ENCODE measurements at places on chromosomes 6 and 20.
A peak's percentile ranks its signal among the peaks of the same experiment; 100 is the strongest.

DNA sequence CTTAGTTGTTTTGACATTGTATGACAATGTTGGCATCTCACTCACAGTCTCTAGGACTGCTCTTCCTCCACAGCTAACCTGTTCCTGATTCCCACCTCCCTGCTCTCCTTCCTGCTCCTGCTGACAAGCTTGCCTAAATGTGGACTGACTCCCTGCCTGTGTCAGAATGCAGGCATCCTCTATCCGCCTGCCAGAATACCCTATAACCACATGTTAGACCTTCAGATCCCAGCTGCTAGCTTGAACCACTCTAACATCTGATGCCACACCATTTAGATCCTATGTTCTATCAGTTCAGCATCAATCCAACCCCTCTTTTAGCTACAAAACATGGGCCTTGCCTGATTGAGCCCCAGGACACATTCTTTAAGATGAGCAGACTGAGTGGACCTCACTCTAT lies 12.2 kb downstream of the FILIP1 start:
- DNase-seq = no peak

DNA sequence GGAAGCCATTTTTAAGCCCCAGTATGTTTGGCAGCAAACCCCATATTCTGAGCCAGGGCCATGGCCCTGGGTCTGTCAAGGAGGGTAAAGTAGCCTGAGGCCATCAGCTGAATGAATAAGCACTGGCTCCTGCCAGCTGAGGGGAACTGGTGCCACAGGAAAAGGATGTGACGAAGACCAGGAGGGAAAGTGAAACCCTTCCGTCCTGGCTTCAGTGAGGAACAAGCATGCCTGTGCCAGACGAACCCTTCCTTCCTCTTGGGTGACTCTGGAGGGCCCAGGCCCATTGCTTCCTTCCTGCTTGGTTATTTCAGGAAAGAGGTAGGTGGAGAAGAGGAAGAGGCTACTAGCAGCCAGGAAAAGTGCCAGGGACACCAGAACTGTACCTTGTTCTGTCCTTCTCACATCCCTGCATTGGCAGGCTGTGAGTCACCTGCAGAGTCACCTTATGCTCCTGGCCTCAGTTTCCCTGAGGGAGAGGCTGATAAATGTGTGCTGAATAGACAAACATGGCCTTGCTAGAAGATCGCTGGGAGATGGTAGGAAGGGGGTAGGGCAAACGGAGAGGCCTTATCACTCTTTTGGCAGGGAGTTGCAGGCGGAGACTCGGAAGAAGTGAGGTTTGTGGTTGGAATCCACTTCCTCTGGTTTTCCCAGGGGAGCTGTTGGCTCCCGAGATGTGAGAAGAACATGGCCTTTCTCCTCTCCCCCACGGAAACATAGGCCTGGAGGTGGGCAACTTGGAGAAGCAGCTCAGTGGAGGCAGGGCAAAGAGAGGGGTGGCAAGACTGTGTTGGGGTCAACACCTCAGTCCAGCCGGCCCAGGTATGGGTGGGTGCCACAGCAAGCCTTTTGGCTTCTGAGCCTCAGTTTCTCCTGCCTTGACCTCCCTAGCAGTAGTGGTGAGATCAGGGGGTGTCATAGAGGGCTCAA lies 37.4 kb downstream of the COX4I2 start:
- peak; percentile 22 for DNase-seq

GRCh38 chr20:20207291-20207690 lies 155.0 kb downstream of the CFAP61 start:
- DNase-seq = no peak

DNA sequence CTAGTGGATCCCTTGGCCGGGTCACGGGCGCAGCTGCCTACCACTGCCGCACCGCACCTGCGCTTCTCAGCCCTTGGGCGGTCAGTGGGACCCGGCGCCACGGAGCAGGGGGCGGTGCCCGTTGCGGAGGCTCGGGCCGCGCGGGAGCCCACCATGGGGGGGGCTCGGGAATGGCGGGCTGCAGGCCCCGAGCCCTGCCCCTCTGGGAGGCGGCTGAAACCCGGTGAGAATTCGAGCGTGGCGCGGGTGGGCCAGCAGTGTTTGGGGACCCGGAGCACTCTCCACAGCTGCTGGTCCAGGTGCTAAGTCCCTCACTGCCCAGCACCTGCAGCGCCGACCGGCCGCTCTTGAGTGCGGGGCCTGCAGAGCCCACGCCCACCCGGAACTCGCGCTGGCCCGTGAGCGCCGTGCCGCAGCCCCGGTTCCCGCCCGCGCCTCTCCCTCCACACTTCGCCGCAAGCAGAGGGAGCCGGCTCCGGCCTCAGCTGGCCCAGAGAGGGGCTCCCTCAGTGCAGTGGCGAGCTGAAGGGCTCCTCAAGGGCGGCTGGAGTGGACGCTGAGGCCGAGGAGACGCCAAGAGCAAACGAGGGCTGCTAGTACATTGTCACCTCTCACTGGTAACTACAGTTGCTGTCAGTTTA lies 120.5 kb upstream of the TMEM170B start:
- no peak for DNase-seq

Data from stimulated activated CD4-positive, alpha-beta T cell treated with anti-CD3 and anti-CD28 coated beads, TNF-alpha, amount 100 ng/mL, for 1 hour (primary cell).